Muscle of leg (tissue), 16 donors: ENCODE measurements at places on chromosomes 16 and 17. TPM values are rescaled to one million over a fixed set of nuclear protein-coding genes. Genes with fewer than 3 reads are reported as not detected.

GRCh38 chr17:38351412-38352222 lies at the start of gene SOCS7:
TSS of gene SOCS7 (plus strand) at chr17:38351844. CDS start at chr17:38352053, 209 bp downstream.
- DNase-seq, result peak; percentile 97

The C16orf96 gene
- 0.53 TPM for total RNA-seq

The STAT5A gene
- total RNA-seq, result 12.8 TPM

DNA sequence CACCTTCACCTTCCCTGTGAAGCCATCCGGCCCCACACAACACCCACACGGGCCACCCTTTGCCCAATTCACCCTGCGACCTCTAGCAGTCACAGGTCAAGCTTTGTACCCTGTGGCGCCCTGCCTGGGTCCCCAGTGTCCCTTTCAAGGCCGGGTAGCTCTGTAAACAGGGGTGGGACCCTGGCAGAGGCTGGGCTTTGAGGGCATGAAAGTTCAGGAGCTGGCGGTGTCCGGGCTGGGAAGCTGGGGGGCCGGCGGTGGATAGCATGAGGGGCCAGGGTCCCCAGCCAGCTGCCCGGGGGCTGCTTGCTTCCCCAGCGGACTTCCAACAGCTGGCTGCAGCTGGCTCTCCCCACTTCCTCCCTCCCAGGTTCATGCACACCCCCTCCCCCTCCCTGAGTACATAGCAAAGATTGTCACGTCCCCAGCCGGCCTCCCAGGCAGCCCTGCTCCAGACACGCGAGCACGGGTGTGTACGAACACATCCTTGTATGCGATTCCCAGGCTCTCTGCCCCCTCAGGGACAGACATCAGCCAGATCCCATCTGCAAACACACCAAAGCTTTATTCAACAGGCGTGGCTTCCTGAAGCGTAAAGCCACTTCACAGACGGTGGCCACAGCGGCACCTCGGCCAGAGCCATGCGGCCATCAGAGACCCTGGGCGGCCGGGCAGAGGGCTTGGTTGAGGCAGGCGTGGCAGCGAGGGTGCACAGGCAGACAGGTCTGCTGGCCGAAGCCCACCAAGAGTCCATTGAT lies 8.2 kb downstream of the NTHL1 start:
- peak; percentile 94 for DNase-seq

The ZNF423 gene
- total RNA-seq, result 15.8 TPM

- peak; percentile 75 for DNase-seq
These were observed 30.9 kb upstream of the SEC14L1 start for GRCh38 chr17:77109764-77110359.

GRCh38 chr17:64115822-64116534 lies 14.0 kb downstream of the ERN1 start:
- DNase-seq, result no peak

The CCL1 gene
- not detected for total RNA-seq

The COL1A1 gene
- 4,027 TPM for total RNA-seq

The SMPD3 gene
- 0.31 TPM for total RNA-seq

GRCh38 chr17:55284944-55285339 lies 20.2 kb downstream of the HLF start:
- DNase-seq, result no peak

DNA sequence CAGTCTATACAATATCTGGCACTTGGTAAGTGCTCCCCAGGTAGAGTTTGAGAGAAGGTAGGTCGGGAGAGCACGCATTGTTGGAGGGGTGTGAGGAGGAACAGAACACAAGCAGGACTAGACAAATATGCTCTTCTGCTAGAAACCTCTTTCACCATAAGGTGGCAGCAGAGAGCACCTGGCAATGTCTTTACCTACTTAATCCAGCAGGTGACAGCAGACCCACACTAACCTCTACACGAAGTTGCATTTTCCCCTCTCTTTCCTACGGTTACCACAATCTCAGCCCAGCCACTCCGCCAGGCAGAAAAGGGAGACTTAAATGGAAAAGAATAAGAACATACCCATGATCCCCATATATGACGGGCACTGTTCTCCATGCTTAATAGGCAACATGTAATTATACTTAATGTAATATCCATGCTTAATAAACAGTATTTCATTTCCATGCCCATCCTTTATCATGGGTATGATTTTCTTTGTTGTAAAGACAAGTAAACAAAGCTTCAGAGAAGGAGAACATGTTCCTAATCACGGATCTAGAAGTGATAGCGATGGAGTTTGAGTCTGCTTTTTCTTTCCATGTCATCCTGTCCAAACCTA lies 55.1 kb upstream of the CCL2 start:
- peak; percentile 89 for DNase-seq

DNA sequence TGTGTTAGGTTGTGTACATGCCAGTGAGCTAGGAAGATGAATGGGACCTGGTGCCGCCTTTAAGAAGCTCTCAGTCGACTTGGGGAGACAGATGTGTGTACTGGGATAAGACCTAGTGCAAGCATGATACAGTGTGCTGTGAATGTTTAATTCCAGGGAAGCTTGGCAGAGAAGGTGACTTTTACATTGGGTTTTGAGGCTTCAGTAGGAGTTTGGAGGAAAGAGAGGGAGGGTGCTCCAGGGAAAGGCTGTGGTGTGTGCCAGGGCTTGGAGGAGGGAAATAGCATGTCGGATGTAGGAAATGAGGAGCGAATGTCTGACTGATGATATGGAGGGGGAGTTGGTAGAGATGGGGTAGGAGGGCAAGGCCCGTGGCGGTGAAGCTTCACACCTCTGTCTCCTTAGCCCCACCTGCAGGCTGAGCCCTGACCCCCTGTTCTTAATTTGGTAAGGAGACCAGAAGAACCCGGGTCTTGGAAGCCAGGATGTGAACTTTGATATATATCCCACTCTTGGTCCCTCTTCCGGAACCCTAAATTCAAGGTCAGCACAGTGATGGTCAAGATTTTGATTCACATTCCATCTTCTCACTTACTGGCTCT lies 76.6 kb downstream of the PLCG2 start:
- no peak for DNase-seq

The SEPHS2 gene
- total RNA-seq, result 3.5 TPM

The CDT1 gene
- 2.7 TPM for total RNA-seq

DNA sequence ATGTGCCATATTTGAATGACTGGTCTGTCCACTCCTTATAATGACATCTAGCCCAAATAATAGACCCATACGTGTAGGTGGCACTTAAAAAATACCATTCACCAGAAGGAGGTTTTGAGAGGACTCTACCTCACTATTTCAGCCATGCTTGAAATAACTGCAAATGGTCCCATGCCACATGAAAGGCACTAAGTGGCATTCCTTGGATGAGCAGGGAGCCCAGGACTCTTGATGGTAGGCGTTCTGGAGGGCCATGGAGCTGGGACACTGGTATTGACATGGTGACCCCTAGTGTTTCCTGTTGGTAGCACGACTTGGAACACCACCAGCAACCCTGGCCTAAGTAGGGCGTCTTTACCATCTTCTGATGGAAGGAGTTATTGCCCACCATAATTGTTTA lies 148.7 kb upstream of the ZFHX3 start:
- DNase-seq, result peak; percentile 54

DNA sequence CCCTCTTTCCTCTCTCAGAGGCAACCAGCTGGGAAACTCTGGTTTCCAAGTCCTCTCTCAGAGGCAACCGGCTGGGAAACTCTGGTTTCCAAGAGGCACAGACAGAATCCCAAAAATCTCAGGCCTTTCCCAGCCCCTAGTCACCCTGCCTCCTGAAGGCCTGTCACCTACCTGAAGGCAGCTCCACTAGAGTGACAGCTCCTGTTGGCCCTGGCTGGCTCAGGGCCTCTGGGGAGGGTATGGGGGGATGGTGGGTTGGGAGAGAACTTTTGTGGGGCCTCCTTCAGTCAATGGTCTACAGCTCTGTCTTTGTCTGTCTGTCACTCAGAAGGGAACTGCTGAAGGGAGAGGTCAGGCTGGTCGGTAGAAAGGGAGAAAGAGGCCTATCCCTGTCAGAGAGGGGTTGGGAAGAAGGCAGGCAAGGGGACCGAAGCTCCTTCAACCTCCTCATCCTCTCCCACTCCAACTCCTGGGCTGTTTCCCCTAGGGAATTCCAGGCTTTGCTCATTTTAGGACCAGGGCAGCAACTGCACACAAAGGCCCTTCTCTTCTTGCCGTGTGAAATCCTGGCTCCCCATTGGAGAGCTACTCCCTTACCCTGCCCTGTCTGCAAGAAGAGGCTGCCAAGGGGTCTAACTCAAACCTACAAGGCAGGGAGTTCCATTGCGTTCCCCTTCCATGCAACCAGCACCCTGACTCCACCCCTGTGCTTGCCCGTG lies 23.6 kb downstream of the COPZ2 start:
- DNase-seq, result no peak

DNA sequence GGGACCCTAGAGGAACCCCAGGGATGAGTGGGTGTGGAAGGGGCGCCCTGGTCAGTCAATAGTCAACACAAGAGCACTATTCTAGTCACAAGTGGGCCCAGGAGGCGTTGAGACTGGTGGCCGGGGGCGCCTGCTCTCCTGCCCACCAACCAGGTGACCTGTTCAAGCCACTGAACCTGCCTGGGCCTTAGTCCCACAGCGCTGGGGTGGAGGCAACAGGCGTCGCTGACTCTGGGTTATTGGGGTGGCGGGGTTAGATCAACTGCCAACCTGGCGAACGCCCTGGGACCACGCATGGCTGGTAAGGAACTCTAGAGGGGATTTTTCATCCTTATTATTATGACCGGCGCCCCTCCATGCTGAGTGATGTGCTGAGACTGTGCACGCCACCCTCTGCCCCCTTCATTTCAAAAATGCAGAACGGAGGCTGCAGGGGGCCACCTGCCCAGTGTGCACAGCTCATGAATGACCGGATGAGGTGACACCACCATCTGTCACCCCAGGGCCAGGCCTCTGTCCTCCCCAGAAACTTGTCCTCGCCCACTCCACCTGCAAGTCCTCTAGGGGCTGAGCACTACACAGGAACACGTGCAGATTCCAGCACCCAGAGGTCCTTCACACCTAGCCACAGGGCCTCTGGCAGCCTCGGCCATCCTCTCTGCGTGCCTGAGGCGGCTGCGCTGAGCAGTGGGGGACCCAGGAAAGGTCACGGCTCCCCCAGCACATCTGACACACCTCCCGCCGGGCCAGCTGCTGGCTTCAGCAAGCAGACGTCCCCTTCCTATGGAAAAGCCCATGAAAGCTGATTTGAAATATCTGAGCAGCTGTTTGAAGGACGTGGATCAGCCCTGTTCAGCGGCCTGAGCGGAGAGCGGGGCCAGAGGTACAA lies 51.6 kb upstream of the DNAH17 start:
- DNase-seq, result peak; percentile 49

The TCAP gene
- total RNA-seq, result 286 TPM

DNA sequence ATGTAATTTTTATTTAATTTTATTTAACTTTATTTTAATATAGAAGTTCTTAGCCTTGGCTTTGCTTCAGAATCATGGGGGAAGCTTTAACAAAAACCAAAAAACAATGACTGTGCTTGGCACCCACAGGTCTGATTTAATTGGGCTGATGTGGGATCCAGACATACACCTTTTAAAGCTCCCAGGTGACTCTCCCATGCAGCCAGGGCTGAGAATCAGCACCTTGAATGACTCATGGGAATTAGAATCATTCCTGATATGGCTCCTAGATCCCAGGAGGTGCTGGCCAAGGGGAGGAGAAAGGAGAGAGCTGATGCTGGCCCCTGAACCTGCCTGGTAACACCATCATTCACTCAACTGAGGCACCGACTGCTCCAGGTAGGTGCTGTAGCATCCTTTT lies 240.7 kb downstream of the PARN start:
- DNase-seq, result no peak

GRCh38 chr17:6090253-6090652 lies 20.1 kb downstream of the WSCD1 start:
- DNase-seq, result no peak

The ASB16 gene
- 3.3 TPM for total RNA-seq

GRCh38 chr17:15185625-15185991 lies 79.5 kb downstream of the PMP22 start:
- peak; percentile 91 for DNase-seq

DNA sequence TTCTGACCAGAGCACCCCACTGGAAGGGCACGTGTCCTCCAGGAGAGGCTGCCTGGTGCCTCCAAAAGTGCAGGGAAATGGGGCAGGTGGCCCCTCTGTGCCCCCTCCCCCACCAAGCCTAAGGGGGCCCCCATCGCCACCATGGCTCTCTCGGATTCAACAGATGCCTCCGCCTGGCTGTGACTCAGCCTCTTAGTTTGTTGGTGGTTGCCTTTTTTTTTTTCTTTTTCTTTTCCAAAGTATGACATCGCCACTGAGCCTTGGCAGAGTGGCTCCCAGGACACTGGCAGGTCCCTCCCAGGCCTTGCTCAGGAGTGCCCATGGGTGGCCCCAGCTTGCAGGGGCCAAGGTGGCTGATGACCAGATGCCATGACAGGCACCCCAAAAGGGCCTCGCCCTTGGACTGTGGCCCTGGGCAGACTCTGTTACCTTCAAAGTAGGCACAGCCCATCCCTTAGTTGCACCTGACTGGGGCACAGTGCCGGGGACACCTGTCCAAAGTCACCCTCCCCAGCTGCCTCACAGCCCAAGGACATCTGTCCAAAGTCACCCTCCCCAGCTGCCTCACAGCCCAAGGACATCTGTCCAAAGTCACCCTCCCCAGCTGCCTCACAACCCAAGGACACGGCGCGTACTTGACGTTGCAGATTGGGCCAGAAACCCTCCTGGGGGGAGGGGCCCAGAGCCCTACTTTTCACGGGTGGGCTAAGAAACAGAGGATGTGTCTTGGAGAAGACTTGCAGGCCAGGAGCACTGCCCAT lies 29.6 kb downstream of the NPTX1 start:
- no peak for DNase-seq

GRCh38 chr16:84115919-84116719 lies 623 bp downstream of the MBTPS1 start:
- DNase-seq, result peak; percentile 58

- DNase-seq, result no peak
These were observed 49.9 kb upstream of the WSB1 start for GRCh38 chr17:27244011-27244410.

GRCh38 chr17:1324201-1324771 lies 44.8 kb downstream of the TRARG1 start:
- no peak for DNase-seq

GRCh38 chr16:71345031-71345430 lies 13.5 kb upstream of the CALB2 start:
- no peak for DNase-seq

The RRAD gene
- 7.3 TPM for total RNA-seq

DNA sequence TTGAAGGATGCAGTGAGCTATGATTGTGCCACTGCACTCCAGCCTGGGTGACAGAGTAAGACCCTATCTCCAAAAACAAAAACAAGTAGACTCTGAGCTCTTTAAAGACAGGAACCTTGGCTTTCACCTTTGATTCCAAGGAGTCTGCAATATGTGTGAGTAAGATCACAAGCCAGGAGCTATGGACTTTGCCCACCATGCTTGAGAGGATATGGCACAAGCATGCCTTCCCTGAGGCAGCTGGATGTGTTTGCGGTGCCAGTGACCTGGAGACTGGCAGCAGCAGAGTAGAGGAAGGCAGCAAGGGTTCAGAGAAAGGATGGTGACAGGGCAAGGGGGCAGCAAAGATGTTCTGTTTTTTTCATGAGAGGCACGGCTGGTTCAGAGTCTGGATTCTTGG lies 14.5 kb upstream of the PRKCA start:
- DNase-seq, result no peak
